ENCODE measurements at places on chromosomes 4 and X.

DNA sequence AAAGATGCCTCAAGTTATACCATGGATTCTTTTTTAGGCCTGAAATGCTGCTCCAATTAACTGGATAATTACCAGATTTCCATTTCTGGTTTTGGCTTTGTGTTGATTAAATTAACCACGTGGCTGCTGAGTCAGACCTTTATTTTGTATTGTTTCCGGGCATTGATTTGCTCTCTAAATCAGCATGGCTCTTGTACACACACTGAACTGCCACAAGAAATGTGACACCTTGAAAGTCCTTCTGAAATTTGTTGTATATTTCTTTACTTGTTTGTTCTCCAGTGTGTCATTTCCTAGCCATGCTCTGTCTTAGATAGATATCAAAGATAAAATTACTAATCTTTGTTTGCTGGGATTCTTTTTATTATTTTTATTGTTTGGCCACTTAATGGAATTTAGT lies 11.7 kb downstream of the MTTP start:
- DNase-seq, result no peak

DNA sequence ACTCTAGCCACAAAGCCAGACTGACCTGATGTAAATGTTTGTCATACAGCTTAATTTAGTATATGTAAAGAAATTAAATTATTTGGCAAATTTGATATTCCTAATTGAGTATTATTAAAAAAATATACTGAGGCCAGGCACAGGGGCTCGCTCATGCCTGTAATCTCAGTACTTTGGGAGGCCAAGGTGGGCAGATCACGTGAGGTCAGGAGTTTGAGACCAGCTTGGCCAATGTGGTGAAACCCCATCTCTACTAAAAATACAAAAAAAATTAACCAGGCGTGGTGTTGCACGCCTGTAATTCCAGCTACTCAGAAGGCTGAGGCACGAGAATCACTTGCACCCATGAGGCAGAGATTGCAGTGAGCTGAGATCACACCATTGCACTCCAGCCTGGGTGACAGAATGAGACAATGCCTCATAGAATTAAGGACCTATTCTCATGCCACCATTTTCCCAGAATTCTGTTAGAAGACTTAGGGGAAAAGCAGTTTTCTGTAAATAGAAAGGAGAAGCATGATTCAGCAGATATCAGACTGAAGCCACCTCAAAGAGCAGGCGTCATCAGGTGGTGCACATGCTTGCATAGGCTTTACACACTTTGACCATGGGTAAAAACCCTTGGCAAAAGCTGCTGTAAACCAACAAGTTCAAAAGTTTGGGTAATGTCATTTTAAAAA lies 6.1 kb downstream of the UBQLN2 start:
- DNase-seq, result no peak

GRCh38 chr4:1783015-1783414 lies 10.1 kb upstream of the FGFR3 start:
- no peak for DNase-seq

GRCh38 chr4:3493720-3494461 lies 30.8 kb downstream of the DOK7 start:
- DNase-seq, result no peak

DNA sequence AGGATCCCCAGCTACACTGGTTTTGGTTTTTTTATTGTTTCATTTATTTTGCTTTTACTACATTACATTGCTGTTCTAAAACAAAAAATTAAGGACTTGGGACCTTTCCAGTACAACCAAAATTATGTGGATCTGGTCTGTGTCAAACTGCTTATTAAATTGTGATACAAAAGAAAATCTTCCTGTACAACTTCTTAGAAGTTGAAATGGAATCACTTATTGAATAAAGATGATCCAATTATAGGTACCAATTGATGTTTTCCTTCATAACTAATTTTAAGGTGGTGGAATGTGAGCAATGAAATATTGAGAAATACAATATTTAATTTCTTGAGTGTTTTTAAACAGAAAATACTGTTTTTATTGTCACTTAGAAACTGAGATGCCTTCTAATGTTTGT lies 67.3 kb downstream of the C4orf46 start:
- no peak for DNase-seq

GRCh38 chr4:65580551-65580950 lies 89.7 kb downstream of the EPHA5 start:
- DNase-seq, result no peak

- no peak for DNase-seq
Observed at GRCh38 chr4:120431180-120431579, 364.5 kb upstream of the MAD2L1 start.

DNA sequence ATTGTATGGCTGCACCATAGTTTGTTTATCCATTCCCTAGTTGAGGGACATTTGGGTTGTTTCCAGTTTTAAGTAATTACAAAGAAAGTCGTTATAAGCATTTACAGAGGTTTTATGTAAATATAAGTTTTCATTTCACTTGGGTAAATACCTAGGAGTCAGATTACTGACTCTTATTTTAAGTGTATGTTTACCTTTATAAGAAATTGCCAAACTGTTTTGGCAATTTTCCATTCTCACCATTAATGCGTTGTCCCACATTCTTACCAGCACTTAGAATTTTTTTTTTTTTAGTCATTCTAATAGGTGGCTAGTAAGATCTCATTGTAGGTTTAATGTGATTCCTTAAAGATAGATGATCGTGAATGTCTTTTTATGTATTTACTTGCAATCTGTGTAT lies 121.5 kb upstream of the NR3C2 start:
- DNase-seq, result no peak

GRCh38 chr4:84495794-84496261 lies 3.3 kb downstream of the NKX6-1 start:
- no peak for DNase-seq

- no peak for DNase-seq
Observed at GRCh38 chrX:21493226-21493830, 119.1 kb downstream of the CNKSR2 start.

GRCh38 chrX:133516686-133517085 lies 101.4 kb upstream of the GPC4 start:
- DNase-seq, result no peak

DNA sequence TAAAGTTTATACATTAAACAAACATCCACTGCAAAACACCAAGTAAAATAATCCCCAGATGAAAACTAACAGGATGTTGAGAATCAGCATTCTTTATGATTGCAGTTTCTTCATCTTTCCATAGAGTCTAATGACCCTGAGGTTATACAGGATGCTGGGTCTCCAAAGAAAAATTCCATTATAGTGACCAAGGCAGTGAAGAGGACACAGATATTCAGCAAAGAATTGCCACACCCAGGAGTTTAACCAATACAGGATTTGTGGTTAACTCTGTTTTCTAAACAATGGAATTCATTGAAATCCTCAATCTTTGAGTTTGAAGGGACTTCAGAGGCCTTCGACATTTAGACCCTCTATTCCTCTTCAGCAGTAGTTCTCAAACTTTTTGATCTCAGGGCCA lies 76.2 kb upstream of the ESX1 start:
- DNase-seq, result no peak

- DNase-seq, result no peak
Observed at GRCh38 chrX:37993837-37994619, 12.3 kb upstream of the SYTL5 start.
